Right renal cortex interstitium (tissue), 3 donors: ENCODE measurements at places on chromosomes 11 and 22.

DNA sequence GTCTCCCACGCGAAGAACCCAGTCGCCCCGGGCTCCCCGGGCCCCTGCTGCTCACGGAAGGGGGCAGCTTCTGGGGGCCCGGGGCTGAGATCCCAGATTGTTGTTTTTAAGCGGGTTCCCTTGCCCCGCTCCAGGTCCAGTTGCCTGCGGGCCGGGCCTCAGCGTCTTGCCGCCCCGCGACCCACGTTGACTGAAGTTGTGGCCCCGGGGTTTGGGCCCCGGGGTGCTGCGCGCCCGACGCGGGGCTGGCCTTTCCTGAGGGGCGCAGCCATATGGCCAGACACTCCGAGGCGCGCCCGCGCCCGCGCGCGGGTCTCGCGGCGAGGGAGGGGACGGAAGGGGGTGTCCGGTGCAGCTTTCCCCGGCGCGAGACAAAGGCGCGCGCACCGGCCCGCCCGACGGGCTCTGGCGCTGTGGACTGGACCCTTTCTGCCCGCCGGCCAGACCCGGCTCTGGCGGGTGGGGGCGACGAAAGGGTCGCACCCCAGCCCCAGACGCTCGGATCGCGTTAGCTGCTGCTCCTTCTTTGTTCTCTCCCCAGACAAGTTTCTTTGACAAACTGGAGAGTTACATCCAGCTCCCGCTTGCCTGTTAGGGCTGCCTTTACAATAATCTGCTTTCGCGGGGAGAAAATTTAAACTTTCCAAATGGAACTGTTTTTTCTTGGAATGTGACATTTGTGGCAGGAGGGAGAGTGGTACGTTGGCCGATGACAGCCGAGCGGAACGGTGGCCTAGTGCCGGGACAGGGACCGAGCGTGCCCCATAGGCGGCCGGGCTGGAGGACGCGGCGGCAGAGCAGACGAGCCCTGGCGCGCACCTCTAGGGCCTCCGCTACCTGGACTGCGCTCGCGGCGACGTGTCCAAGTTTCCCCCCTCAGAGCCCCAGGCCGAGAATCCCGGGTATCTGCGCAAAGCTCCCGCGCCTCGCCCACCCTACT, 716 bp downstream of the AMOTL1 start:
- DNase-seq: no peak

GRCh38 chr11:64247729-64248531, 1.2 kb upstream of the PPP1R14B start:
- no peak for DNase-seq

GRCh38 chr11:40188848-40189247, 1270.6 kb downstream of the LRRC4C start:
- no peak for DNase-seq

DNA sequence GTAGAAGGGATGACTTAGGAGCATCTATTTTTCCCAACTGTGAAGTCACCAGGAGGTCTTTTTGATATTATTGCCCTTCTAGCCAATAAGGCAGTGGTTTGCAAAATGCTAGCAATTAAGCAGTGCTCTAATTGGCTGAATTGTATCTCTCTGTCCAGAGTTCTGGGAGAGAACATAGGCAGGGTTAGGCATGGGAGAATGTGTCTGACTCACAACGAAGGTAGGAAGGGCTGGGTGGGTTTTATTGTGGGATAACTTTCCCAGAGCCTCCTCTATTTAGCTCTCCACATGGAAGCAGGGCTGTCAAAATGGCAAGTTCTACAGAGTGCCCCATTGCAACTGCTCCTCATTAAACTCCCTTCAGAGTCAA, 415.9 kb upstream of the CADM1 start:
- DNase-seq: no peak

- no peak for DNase-seq
These were observed 32.0 kb downstream of the CD82 start for GRCh38 chr11:44597358-44598012.
